Progenitor cell of endocrine pancreas (in vitro differentiated cells): ENCODE measurements at places on chromosomes 5 and 9.

DNA sequence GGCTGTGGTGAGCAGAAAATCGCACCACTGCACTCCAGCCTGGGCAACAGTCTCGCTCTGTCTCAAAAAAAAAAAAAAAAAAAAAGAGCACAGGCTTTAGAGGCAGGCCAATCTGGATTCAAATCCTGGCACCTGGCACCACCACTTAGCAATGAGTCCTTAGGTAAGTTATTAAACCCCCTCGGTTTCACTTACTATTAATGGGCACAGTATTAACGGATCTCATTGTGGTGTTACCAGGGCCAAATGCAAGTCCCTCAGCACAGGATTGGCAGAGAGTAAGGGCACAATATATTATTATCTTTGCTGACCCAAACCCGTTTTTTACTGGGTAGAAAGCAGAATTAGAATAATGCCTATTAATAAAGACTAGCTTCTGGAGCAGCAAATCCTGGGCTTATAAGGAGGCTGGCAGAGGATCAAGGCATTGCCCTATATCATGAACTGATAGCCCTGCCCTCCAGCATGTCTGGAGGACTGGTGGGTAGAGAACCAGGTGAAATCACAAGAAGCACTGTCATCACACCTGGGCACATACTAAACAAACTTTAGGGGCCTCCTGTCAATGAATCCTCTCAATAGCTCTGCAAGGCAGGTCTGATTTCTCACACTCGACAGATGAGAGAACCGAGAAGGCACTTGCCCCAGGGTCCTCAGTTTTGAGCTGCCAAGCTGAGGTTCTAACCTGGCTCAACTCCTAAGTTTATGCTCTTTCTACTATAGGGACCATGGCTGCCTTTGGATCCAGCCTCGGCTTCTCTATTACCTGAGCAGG, 17.7 kb downstream of the PCDHGC5 start:
- no peak for DNase-seq

DNA sequence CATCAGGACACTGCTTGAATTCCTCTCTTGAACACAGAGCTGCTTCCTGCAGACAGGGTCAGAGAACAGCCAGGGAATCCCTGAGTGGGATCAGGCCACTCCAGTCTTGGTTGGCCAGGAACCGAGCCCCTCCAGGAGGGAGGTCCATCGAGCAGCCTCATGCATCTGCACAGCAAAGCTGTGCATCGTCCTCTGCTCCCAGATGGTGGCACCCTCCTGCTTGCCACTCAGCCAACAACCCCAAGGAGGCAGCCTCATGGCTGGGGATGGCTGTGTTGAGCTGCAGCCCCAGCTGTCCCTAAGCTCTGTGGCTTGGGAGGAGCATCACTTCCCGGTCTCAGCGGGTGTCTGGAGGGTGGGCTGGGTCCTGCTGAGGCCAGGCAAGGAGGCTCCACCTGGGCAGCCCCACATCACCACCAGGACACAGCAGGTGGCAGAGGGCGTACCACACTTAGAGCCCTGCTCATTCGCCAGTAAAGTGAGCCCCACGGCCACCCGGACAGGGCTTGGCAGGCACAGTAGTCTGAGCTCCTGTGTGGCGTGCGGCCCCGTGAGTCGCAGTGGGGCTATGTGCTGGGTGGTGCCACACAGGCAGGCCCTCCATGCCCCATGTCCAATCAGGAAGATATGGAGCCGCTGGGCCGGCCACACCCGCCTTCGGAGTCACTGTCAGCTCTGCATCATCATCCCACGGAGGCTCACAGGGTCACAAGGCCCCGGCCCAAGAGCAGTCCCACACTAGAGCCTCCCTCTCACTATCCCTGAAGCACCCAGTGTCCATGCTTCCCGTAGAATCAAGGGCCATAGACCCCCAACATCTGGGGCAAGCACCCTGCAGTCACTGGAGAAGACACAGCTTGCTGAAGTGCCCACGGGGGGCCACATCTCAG, 11.9 kb downstream of the LPCAT1 start:
- peak; percentile 8 for DNase-seq

DNA sequence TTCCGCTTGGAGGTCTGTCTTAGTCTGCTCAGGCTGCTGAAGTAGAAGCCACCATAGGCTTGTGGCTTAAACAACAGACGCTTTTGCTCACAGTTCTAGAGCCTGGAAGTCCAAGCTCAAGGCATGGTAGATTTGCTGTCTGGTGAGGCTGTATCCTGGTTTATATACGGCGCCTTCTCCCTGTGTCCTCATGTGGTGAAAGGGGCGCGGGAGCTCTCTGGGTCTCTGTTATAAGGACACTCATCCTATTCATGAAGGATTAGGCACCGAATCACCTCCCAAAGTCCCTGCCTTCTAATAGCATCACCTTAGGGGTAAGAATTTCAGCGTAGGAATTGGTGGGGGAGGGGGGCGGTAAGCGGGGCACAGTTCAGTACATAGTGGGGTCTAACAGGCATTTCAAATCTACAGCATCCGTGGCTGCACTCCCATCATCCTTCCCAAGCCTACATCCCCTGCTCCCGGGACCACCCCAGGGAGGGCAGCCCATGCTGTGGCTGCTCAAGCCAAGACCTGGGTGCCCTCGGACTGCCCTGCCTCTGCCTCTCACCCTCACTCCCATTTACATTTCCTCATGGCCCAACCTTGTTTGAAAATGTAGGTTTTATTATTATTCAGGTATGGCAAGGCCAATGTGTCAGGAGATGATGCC, 15.1 kb upstream of the LPCAT1 start:
- no peak for DNase-seq

GRCh38 chr5:62005551-62005950, 300.5 kb upstream of the KIF2A start:
- DNase-seq = no peak

- DNase-seq = no peak
Measured at GRCh38 chr5:73387149-73387591, 61.4 kb downstream of the FOXD1 start.

DNA sequence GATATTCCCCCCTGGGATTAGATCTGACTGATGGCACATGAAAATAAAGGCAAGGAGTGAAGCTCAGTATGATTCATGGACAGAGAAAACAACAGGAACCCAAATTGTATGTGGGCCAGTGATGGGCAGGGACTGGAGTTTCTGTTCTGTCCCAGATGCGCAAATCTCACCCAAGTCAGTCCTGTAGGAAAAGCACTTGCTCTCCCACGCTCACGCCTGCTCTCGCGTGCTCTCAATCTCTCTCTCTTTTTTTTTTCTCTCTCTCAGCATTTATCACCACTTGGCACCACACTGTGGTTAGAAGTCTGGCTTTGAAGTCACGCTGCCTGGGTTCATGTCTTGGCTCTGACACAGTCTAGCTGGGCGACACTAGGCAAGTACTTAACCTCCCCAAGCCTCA, 106.5 kb upstream of the LRRTM2 start:
- DNase-seq = no peak

DNA sequence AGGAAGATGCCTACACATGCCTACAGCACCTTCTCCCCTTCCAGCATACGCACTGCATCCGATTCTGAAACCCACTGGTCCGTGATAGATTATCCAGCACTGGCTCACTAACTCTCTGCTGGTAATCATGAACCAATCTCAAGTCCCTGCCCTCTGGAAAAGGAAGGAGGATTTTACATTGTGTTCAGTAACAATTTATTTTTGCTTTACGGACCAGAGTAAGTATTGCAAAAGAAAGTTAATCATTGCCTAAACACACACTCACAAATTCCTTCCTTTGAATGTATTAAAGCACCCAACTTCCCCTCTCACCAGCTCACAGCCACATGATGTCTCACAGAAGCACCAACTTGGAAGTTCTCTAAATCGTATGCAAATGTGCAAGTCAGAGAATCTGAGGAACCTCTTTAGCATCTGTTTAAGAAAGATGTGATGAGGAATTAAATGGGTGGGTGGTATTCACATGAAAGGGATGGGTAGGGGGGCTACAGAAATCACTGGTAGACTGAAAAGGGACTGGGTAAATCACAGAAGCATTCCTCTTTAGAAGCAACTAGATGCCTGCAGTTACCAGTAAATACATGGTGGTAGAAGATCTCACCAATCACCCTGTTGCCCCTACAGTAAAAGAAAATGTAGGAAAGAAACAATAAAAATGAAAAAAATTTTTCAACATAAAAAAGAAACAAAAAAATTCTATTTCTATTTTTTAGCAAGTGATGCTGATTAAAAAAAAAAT, 8.4 kb downstream of the GNAQ start:
- DNase-seq = no peak

DNA sequence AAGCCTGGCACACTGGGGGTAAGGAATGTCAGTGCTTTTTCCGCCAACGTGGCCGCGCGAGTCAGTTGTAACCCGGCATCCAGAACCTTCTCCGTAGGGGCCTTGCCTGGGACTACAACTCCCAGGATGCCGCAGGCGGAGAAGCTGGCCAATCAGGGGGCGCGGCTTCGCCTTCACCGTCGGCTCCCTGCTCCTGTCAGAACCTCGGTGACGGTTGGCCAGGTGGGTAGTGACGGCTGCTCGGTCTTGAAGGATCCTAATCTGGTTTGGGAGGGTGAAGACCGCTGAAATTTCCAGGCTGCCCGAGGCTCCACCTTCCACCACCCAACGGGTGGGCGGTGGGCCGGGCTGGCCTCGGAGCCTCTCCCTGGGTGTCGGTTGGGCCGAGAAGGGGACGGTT, at the start of gene C5orf58:
C5orf58 (plus strand) TSS at position 200 of the 400 bp plus-strand sequence. CDS start 1,992 bp downstream, outside the sequence.
- DNase-seq = no peak

DNA sequence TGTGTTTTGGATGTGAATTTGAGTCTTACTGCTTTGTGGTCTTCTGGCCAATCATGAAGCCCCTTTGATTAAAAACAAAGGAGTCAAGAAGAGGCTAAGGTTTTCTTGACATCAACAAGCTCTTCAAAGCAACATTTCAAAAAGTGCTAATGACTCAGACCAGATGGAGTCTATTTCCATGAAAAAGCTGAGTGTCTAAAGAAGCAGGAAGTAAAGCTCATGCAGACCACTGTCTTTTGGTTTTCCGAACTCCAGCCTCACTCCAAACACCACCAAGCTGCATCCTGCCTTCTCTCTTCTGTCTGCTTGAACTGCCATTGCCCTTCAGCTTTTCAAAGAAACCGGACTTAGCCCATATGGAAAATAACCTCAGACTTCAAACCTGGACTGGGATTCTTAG, 115.2 kb downstream of the PRDM6 start:
- DNase-seq = no peak

DNA sequence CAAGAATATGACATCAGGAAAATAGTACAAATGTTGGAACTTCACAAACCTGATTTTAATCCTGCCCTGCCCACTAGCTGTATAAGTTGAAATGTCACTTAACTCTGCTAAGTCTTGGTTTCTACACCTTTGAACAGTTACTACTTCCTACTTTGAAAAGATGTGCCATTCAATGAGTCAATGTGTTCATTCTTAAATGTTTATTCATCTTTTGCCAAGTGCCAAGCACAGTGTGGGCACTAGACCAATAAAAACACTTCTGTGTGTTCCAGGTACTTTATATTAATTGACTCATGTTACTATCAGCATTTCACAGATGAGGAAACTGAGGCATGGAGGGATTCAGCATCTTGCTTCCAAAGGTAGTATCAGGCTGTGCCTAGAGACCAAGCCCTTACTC, 12.8 kb downstream of the PDCL start:
- DNase-seq = no peak

DNA sequence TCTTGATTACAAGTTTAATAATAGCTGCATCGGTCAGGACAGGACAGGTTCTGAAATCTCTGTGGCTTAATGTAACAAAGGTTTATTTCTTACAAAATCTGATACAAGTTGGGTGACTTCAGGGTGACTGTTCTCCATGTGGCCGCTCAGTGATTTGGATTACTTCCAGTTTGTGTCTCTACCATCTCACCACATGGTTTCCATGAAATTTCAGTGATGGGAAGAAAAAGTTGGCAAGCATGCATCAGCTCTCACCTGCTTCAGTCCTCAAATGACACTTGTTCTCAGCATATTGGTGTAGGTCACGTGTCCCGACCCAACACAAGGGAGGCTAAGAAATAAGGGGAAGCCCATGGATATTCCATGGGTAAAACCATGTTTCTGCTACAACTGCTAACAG, 7.8 kb upstream of the TMEM268 start:
- no peak for DNase-seq

GRCh38 chr5:100860407-100860806, 42.7 kb downstream of the ST8SIA4 start:
- DNase-seq = no peak

GRCh38 chr5:111116550-111116949, 24.4 kb downstream of the WDR36 start:
- no peak for DNase-seq

- no peak for DNase-seq
Measured at GRCh38 chr5:34915856-34916192, 313 bp downstream of the BRIX1 start.

GRCh38 chr9:9498846-9499245, 1114.0 kb downstream of the PTPRD start:
- DNase-seq = no peak

GRCh38 chr5:16736158-16736995, 119.6 kb upstream of the RETREG1 start:
- peak; percentile 43 for DNase-seq

- DNase-seq = no peak
Measured at GRCh38 chr9:128215491-128216409, 12.6 kb downstream of the DNM1 start.

GRCh38 chr5:14133394-14133793, 9.7 kb upstream of the TRIO start:
- DNase-seq = no peak

- DNase-seq = no peak
Measured at GRCh38 chr9:77808751-77809081, 160.6 kb upstream of the GNA14 start.

GRCh38 chr5:111394586-111394985, 117.7 kb downstream of the STARD4 start:
- DNase-seq = no peak

DNA sequence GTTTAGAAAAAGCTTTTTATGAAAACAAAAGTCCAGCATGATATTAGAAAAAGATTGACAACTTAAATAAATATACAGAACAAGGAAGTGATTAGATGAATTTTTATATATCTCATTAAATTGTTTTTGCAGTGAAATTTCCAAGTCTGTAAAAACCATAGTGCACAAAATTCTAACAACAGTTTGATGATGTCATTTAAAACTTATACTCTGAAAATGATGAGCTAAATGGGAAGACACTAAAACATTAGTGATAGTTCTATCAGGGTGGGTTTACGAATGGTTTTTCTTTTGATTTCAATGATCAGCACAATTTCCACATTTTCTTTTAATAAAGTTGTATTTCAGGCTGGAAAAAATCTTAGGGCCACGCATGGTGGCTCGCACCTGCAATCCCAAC, 126.4 kb upstream of the GPR151 start:
- no peak for DNase-seq
